Activated CD4-positive, alpha-beta T cell treated with anti-CD3 and anti-CD28 coated beads for 48 hours (primary cell): ENCODE measurements at places on chromosomes 1 and 21.

DNA sequence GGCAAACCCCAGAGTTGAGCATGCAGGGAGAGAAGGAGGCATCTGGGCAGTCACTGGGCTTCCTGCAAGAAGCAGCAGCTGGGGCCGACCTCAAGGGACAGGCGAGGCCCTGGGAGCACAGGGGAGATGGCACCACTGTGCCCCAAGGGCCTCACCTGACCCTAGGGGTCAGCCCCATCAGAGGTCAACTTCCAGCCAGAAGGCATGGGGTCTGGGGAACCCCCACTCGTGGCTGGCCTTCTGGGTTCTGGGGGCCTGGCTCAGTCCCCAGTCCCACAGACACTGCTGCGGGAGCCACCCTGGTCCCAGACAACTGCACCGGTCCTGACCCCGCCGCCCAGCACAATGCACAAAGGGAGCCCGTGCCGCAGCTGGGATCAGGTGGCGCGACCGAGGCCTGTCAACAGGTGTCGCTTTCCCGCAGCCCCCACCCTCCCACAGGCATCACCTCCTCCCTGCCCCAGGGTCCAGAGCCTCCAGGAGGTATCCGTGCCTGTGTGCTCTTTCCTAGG, 6.2 kb downstream of the WNT9A start:
- no peak for DNase-seq

GRCh38 chr21:37642493-37642892, 273.8 kb downstream of the KCNJ6 start:
- DNase-seq, result peak; percentile 42

DNA sequence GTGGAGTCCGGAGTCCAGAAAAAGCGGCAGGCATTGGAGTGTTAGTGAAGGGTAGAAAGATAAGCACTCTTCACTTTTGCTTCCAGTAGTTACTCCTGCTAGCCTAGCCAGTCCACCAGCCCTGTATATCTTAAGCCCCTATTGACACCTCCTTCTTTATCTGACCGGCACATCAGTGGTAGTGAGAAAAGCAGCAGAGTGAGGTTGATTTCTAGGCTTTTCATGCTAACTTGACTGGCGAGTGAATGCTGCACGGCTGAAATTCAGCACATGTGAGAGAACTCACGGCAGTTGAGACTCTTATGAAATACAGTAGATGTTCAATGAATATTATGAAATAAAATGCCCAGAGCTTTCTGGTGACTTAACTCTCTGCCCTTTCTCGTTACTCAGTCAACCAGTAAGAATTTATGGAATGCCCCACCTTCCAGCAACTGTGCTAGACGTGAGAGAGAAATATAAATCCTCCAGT, 128.2 kb downstream of the CACHD1 start:
- no peak for DNase-seq

- DNase-seq, result peak; percentile 69
Observed at GRCh38 chr1:11749203-11749689, 12.7 kb upstream of the C1orf167 start.

DNA sequence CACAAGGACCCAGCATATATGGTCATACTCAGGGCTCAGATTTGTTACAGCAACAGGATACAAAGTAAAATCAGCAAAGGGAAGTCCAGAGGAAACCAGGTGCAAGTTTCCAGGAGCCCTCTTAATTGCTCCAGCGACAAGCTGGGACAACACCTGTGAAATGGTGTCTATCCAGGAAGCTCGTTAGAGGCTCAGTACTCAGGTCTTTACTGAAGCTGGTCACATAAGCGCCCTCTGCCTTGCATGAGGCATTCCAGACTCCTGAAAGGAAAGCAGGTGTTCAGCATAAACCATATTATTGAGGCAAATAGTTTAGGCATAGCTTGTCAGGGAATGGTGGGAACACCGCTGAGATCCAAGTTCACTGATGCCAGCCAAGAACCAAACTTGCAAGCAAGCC, 231.0 kb downstream of the SLC35F3 start:
- DNase-seq, result no peak

GRCh38 chr1:196609370-196609737, 1.1 kb upstream of the KCNT2 start:
- DNase-seq, result no peak
